CD4-positive, CD25-positive, alpha-beta regulatory T cell (primary cell): ENCODE measurements at places on chromosomes 11 and 22.

- DNase-seq, result no peak
These were observed 65.4 kb downstream of the SMIM38 start for GRCh38 chr11:69221086-69221485.

- DNase-seq, result no peak
These were observed 9.7 kb downstream of the IMMP1L start for GRCh38 chr11:31499576-31500178.

DNA sequence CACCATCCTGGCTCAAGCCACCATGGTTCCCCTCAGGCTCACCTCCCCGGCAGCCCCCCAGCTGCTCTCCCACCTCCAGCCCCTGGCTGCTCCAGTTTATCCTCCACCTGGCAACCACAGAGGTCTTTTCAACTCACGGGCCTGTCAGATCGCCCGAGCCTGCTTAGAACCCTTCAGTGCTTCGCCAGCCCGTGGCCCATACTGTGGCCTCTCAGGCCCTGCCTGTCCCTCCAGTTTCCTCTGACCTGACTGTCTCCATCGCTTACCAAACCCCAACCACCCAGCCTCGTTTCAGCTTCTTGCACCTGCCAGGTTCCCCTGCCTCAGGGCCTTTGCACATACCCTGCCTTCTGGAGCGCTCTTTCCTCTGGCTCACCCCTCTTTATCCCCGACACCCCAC, 6.9 kb downstream of the KCNC1 start:
- no peak for DNase-seq

DNA sequence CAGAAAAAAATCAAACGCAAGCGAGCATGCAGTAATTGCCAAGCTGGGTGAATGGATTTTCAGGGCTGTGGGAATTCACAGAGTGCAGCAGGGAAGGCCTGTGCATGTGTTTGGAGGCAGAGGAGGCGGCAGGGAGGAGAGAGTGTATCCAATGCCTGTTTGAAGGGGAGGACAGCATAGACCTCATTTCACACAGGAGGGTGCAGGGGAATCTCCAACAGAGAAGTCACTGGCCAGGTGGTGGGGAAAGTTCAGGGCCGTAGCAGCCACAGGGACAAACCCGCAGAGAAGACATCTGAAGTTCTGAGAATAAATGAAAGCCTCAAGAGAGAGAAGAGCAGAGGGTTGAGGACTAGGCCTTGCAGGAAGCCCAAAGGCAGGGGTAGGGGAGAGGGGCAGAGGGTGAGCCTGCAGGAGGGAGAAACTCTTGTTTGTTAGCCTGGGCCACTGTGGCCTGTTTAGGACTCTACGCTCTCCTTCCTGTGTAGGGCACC, 19.2 kb upstream of the KDM2A start:
- DNase-seq, result no peak

DNA sequence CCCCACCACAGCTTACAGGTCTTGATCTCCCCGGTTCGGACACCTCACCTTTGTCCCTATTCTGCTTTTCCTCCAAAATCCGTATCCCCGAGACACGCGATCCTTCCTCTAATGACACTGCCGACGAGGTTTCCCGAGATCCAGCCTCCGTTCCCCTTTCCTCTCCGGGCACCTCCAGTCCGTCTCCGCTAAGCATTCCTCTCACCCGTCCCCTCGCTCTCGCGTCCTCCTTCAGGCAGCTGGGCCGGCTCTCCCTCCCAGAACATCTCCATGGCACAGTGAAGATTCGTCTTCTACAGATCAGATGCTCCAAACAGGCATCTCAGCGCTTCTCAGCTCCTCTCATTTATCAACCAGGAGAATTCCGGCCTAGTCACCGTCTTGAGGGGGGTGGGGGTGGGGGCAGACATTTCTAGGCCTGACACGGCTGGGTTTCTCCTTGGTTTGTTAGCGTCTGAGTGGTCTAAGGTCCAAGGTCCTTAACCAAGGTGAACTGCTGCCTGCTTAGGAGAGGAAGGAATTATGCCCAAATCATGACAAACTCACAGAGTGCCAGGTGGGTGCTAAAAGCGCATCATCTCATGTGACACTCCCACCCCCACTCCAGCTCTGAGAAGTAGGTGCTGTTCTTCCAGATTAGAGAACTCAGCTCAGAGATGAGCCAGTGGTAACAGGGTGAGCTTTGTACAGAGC, at the start of gene SPTBN2:
SPTBN2 (minus strand) TSS at position 524 of the 693 bp plus-strand sequence. CDS start 7,976 bp downstream, outside the sequence.
- no peak for DNase-seq

DNA sequence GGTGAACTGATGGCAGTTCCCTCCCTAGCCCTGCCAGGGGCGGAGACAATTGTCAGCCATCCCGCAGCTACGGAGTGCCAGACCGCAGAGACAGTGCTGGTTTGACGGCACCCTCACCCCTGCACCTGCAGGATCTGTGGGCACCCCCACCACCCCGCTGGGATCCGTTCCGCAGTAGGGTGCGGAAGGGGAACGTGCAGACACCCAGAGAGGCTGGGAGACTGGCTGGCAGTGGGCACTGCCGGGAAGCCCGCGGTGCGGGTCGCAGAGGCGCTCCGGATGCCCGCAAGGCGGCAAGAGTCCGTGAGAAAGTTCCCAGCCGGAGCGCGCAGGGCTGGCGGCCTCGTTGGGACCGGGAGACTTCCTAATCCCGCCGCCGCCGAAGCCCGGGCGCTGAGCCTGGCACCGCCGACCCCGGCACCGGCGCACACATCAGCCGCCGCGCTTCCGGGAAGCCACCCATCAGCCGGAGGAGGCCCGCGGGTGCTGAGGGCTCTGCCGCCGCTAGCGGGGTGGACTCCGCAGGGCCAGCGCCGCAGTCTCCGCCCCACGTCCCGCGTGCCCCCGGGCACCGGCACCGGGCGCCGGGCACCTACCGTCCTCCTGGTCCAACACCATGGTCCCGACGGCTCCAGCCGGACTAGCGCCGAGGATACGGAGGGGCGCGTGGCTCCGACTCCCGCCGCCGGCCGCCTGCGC, 4.3 kb upstream of the LMO1 start:
- no peak for DNase-seq

- no peak for DNase-seq
These were observed 136.0 kb downstream of the C11orf58 start for GRCh38 chr11:16874275-16874975.

- DNase-seq, result no peak
These were observed 120.2 kb downstream of the TRIM29 start for GRCh38 chr11:120017582-120018150.

DNA sequence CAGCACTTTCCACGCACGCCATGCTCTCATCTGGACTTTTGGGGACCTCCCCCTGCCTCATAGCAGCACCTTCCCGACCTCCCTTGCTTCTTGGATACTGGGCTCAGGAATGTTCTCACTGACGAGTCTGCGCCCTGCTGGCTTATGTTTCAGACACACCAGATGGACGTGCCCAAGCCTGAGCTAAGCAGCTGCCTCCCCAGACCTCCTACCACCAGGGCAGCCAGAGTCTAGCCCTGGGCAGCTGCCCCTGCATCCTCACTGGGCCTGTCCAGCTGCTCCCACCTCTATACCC, 13.2 kb upstream of the RGL4 start:
- no peak for DNase-seq

GRCh38 chr11:126561327-126561893, 205.9 kb downstream of the ST3GAL4 start:
- no peak for DNase-seq

- no peak for DNase-seq
These were observed 9.4 kb downstream of the CDC45 start for GRCh38 chr22:19488884-19489843.

DNA sequence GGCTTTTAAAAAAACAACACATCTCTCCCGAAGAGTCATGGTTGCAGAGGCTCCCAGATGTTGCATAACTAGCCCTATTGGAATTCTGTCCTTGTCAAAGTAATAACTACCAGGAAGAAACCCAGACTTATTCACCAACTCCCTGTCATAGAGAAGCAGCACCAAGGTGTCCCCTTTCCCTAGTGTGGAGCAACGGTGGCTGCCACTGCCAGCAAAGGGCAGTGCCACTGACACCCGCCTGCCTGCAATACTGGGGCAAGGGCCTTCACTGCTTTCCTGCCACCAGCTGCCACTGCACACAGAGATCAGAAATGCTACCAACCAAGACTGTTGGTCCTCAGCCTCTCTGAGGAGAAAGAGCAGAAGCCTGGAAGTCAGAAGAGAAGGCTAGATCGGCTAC, 27.3 kb downstream of the NAP1L4 start:
- DNase-seq, result no peak

DNA sequence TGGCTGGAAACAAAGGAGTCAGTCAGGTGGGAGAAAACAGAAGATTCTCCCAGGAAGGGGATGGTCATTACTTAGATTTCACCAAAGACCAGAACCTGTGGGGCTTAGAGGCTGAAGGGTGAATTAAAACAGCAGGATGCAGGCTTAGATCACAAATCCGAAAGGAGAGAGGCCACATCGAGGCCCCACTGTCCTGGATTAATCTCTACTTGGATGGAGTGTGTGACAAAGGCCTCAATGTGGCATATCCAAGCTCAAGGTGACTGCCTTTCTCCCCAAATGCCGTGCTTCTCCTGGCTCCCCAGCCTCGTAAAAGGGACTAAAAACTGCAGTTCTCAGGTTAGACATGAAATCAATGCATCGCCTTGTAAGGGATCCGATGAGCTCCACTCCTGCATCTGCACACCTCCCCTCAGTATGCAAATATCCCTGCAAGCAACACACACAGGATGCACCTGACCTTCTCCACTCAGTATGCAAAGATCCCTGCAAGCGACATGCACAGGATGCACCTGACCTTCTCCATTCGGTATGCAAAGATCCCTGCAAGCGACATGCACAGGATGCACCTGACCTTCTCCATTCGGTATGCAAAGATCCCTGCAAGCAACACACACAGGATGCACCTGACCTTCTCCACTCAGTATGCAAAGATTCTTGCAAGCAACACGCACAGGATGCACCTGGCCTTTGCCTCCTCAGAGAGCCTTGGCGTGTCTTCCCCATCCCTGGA, 447.4 kb downstream of the BRD1 start:
- DNase-seq, result no peak

GRCh38 chr11:5238486-5238885, 4.2 kb upstream of the HBD start:
- no peak for DNase-seq

DNA sequence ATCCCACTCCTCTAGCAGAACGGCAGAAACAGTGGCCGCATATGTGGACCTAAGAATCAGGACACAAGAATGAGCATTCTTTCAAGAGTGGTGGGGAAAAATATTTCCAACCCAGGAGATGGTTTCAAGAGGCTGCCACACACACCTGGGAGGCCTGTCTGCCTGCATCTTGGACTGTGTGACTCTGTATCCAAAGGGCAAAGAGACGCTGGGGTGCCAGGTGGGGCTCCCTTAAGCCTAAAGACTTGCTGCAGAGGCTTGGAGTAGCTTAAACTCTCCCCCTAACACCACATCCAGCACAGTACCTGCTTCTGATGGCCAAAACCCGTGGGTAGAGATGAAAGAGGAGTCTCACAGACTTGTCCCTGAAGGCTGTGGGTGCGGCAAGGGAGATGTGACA, 3.5 kb downstream of the CXCR5 start:
- no peak for DNase-seq

- no peak for DNase-seq
These were observed 43.5 kb downstream of the CD44 start for GRCh38 chr11:35182317-35182939.

- no peak for DNase-seq
These were observed 391.6 kb downstream of the ETS1 start for GRCh38 chr11:128195756-128196155.

GRCh38 chr22:44663256-44663999, 38.6 kb upstream of the PRR5 start:
- no peak for DNase-seq

DNA sequence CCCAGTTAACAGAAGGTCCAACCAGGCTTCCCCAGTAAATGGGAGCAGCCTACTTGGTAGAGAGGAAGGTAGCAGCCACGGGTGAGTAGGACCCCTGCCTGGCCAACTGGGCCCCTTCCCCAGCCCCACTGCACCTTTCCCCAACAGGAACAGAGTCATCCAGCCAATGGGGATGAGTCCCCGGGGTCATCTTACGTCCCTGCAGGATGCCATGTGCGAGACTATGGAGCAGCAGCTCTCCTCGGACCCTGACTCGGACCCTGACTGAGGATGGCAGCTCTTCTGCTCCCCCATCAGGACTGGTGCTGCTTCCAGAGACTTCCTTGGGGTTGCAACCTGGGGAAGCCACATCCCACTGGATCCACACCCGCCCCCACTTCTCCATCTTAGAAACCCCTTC, 6.6 kb downstream of the RIC8A start:
- DNase-seq, result no peak

DNA sequence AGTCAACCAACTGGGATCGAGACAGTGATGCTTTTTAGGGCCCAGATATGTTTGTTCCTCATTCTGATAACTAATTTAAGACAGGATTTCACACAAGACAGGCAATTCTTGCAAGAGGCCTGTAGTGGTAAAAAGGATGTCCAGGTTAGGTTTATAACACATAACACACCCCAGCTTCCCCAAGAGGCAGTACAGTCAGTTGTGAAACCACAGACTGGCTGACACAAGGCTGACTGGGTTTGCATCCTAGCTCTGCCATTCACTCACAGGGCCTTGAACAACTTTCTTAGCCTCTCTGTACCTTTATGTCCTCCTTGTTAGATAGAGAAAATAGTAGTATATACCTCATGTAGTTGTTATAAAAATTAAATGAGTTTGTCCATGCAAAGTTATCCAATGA, 55.0 kb upstream of the PTH start:
- DNase-seq, result no peak

GRCh38 chr11:57260937-57261783, 24.1 kb upstream of the APLNR start:
- DNase-seq, result no peak

GRCh38 chr11:133266986-133267385, 265.3 kb downstream of the OPCML start:
- no peak for DNase-seq

DNA sequence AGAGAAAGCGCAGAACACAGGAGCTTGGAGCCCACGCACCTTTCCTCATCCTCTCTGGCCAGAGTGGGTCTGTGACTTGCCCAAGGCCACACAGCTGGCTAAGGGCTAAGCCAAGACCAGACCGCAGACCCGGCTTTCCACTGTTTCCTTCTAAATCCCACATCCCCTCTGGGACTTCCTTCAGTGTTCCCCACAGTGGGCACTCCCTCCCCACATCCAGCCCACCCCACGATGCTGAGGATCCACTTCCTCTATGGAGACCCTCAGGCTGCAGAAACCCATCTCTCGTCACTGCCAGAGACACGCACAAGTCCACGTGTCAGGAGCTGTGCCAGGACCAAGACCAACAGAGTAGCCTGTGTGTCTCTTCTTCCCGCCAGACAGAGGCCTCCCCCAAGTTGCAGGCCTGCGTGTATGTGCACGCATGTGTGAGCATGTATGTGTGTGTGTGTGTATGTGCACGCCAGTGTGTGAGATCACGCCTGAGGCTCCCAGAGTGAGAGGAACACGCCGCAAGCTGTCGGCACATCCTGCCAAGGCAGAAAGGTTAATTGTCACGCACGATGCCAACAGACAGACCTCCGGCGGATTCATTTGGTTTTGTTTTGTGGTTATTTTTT, 21.6 kb downstream of the PDGFB start:
- DNase-seq, result no peak

GRCh38 chr11:27281740-27282590, 81.0 kb downstream of the CCDC34 start:
- no peak for DNase-seq

DNA sequence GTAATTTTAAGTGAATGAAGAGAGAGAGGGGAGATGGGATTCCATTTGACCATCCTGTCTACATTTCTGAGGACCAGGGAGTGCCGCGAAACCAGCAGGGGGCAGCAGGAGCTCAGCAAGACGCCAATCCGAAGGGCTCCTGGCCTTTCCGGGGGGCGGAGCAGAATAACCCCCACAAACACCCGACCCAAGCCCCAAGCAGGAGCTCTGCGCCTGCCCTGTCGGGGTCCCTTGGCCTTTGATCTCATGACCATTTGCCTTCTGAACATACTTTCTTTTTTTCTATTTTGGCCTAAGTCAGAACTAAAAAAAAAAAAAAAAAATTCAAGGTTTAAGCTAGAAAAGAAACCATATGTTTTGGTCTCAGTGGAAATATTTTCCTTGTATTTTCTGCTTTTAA, 21.9 kb upstream of the SCN2B start:
- DNase-seq, result peak; percentile 82
